ENCODE measurements at places on chromosomes 2 and 18. TPM values are rescaled to one million over a fixed set of nuclear protein-coding genes. Genes with fewer than 3 reads are reported as not detected.

GRCh38 chr2:174590928-174591648 lies 6.5 kb downstream of the WIPF1 start:
- no peak for DNase-seq

GRCh38 chr2:127961729-127962128 lies 66.1 kb downstream of the SAP130 start:
- DNase-seq: no peak

DNA sequence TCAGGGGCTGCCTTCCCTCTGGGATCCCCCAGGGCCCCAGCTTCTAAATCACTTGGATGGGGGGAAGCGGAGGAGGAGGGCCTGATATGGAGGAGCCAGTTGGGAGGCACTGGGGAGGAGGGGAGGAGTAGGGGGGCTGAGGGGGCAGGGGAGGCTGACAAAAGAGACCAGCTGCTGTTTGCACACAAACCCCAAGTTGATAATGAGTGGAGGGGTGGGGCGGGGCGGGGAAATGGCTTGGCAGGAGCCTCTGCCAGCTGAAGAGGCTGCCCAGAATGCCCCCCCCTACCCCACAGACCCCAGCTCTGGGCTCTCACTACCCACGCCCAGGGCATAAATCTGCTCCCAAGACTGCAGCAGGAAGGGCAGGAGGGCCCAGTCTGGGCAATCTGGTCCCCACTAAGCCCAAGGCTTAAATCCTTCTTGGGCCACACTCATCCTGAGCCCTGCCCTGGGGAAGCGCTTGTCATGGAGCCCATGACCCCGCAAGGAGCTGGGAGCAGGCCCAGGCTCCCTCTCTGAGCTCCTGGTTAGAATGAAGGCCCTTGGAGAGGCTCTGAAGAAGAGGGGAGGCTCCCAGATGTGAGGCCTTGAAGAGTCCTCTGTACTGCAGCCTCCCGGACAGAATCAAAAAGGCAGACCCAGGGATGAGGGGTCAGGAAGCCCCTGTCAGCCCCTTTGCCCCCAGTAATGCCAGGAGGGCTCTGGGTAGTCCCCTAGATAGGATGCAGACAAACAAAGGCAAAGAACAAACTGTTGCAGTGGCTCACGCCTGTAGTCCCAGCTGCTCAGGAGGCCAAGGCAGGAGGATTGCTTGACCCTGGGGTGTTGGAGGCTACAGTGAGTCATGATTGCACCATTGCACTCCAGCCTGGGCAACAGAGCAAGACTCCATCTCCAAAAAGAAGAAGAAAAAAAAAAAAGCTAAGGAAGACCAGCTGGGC lies 24.8 kb upstream of the PTMA start:
- DNase-seq: no peak

DNA sequence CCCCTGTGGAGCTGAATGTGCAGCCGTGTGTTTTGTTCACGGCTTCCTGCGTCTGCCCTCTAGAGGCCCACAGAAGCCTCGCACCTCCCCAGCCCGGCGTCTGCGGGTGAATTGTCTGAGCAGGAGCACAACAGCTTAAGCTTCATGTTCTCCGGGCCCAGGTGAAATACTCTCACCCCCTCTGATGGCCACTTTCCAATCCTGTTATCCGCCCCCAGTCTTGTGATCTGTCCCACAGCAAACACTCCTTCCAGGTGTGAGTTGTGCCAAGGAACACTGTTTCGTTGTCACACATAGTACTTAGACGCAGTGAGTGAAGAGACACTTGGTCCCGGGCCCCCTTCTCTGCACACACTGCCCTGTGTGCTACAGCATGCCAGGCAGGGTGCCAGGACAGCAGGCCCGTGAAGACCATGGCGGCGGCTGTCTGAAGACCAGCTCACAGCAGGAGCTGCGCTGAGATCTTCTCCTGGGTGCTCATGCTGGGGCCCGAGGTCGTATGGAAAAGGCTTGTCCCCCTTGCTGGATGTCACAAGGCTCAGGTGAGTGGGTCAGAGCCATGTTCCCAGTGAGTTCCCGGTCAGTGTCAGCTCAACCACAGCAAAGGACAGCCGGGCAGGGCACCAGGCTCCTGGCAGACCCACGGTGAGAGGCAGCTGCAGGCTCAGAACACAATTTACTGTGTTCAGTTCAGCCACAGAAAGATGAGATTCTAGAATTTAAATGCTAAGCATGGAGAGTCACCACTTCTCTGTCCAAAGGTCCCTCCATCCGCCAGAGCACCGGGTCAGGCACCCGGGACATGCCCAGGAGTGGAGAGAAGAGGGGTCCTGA lies 6.8 kb upstream of the PXDN start:
- DNase-seq: peak; percentile 45

GRCh38 chr2:65490222-65490621 lies 57.8 kb upstream of the SPRED2 start:
- DNase-seq: no peak

- no peak for DNase-seq
Observed at GRCh38 chr2:69131983-69132675, 119.2 kb downstream of the ANTXR1 start.

- no peak for DNase-seq
Observed at GRCh38 chr2:138707392-138708074, 72.7 kb downstream of the NXPH2 start.

GRCh38 chr2:10412380-10412779 lies 35.7 kb downstream of the ODC1 start:
- DNase-seq: peak; percentile 65

DNA sequence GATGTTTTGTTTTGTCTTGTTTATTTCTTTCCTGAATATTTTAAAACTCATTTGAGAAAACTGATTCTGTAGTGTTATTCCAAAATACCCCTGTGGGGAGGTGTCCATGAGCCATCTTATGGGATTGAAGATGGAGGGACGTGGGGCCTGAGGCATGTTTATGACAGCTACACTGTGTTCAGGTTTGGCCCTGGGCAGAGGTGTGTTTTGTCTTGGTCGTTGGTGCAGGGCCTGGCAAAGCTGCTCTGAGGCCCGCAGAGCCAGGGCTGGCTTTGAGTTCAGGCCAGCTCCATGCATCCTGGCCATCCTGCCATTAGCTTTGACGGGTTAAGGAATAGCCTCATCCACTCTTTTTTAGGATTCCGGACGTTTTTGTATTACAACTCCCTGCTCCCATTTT lies 68.9 kb downstream of the TMEM18 start:
- DNase-seq: no peak

- DNase-seq: no peak
Observed at GRCh38 chr18:55446996-55447671, 140.9 kb downstream of the TCF4 start.

DNA sequence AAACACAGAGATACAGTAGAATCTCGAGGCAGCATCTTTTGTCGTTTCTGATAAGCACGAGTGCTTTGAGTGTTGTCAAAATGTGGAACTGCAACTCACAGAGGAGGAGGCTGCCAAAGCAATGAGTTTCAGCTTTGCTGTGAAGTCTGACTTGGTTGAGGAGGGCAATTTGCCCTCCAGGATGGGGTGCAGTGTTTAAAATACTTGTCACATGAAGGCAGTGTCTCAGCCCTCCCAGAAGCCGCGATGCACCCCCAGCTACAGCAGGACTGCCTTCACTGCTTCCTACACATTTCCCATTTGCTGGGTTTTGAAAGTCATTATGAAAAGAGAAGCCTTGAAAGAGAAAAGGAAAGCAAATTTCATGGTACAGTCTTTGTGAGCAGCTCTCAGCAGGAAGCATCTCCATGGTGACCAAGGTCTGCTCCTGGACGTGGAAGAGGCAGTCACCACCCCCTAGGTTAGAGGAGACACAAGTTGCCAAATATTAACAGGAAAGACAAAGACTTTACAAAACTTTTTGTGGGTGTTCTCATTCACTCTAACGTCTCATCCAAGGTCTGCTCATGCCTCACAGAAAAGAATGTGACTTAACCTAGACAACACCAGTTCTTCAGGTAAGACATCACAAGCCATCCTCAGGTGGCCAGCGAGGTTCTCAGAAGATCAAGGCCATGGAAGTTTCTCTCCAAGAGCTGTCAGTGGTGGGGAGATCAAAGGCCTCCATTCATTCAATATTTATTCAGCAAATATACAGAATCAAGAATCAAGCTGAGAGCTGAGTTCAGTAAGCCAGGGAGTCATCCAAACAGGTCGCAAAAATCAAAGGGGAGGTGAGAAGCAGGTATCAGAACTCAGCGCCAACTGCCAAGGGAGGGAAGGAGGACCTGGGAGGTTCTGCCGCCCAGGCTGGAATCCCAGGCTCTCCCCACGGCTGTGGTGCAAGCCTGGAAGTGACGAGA lies 476.0 kb downstream of the EIPR1 start:
- DNase-seq: no peak

GRCh38 chr2:241519669-241520068 lies 11.3 kb upstream of the STK25 start:
- no peak for DNase-seq

GRCh38 chr2:126444512-126444911 lies 211.4 kb upstream of the GYPC start:
- no peak for DNase-seq

GRCh38 chr18:75264926-75265597 lies 54.5 kb downstream of the TSHZ1 start:
- DNase-seq: no peak

C2orf81 gene
- total RNA-seq: 1.9 TPM

SCYGR4 gene
- total RNA-seq: not detected

RPRM gene
- total RNA-seq: 2.5 TPM

MARS2 gene
- total RNA-seq: 11.2 TPM

TTC39C gene
- total RNA-seq: 14.6 TPM
